AG10803 (cell line): ENCODE measurements at places on chromosomes 16 and 17.

DNA sequence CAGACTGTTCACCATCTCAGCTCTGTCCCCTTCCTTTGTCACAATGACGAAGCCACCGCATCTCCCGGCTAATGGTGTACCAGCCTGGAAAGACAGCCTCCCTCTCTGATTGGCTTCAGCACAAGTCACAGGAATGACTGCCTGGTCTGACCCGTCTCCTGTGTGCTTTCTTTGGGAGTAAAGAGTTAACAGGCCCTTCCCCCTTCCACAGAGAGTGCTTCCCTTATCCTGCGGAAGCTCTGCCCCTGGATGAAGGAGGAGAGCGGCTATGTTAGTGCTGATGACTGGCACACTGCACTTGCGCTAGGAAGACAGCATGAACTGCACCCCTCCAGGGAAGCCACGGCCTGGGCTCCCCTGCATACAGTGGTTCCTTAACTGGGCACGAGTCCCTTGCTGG is 11.3 kb downstream of the USB1 start:
- no peak for DNase-seq

GRCh38 chr16:35308674-35309073 is 1849.3 kb downstream of the TP53TG3F start:
- DNase-seq: no peak

DNA sequence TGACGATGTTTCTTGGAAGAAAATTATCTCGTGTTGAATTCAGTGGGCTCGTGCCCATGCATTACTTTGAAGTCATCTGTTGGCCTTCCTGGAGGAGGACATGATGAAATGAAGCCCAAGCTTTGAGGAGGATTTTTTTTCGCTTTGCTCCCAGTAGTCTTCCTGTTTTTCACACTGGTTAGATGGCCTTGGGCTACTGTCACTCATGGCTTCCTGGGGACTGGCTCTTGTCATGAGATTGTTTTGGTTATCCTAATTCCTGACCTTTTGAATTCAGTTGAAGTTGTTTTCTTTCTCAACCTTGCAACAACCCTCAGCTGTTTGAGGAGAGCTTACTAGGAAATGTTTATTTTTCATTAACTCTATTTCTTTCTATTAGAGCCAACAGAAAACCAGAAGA is 430.7 kb downstream of the HS3ST3B1 start:
- DNase-seq: no peak

DNA sequence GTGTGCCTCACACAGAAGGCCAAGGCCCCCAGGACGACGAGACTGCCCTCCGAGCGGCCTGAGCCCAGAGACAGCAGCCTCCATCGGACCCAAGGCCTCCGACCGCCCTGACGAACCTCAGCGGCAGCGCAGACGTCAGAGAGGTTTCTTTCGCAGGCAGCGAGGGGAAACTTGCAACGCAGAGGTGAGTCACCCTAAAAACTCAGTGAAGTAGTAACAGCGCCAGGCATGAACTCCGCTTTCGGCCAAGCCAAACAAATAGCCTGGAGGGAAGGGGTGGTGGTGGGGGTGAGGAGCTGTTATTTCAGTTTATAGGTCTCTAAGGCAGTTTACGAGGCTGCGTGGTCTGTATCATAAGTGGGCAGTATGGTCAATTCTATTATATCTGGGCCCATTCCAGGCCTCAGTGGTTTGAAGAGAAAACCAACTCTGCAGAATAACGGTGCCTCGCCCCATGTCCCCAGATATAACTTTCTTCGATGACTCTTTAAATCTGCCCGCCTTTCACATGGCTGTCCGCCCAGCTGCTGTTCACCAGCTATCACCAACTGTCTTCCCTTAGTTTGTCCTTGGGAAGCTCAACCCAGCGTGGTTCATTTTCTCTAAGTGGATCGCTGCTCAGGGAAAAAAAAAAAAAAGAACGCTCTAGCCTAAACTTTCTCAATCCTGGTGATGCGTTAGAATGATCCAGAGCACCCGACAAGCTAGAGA is 43.5 kb upstream of the FOXF1 start:
- no peak for DNase-seq

DNA sequence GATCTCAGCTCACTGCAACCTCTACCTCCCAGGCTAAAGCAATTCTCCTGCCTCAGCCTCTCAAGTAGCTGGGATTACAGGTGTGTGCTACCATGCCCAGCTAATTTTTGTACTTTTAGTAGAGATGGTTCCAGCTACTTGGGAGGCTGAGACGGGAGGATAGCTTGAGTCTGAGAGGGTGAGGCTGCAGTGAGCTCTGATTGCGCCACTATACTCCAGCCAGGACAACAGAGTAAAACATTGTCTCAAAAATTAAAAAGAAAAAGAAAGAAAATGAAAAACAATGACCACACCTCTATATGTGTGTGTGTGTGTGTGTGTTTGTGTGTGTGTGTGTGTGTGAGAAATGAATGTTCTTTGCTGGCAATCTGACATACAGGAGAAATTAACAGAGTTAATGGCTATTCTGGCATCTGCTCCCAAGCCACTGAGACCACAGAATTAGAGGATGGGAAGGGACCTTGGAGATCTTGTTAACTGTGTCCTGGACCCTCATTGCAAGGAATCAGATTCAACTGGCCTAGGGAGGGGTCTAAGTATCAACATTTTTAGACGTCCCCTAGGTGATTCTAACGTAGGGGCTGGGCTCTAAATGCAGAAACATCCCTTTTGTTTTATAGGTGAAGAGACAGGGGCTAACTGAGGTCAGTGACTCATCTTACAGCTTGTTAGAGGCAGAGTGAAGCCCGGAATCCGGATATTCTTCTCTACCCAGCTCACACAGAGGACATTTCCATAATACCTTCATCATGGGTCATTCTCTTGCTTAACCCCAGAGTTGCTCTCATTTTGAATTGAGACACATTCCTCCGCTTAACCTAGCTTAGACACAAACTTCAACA is 16.4 kb upstream of the MARCHF10 start:
- peak; percentile 99 for DNase-seq

DNA sequence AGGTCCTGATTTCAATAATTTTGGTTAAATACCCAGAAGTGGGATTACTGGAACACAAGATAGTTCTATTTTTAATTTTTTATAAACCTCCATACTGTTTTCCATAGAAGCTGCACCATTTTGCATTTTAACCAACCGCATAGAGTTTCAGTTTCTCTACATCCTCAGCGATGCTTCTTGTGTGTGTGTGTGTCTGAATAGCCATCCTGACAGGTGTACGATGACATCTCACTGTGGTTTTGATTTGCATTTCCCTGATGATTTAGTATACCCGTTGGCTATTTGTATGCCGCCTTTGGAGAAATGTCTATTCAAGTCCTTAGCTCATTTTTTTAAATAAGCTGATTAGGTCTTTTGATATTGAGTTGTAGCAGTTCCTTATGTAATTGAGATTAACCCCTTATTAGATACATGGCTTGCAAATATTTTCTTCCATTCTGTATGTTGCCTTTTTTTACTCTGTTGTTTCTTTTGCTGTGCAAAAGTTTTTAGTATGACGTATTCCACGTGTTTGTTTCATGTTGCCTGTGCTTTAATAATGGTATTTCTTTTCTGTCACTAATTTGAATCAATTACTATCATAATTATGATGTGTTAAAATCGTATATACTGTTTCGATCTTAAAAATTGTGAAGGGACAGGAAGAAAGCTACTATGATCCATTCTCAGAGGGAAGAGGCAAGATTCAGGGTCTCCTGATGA is 227.2 kb upstream of the MON1B start:
- no peak for DNase-seq
